Sigmoid colon (tissue), 7 donors: ENCODE measurements at places on chromosomes 3 and 15. TPM values are rescaled to one million over a fixed set of nuclear protein-coding genes. Genes with fewer than 3 reads are reported as not detected.

Gene FAM107A
- 32.7 TPM for total RNA-seq

Gene CDHR4
- total RNA-seq, result 0.27 TPM

Gene AGBL1
- total RNA-seq, result 0.16 TPM

Gene DOCK3
- total RNA-seq, result 4.4 TPM

DNA sequence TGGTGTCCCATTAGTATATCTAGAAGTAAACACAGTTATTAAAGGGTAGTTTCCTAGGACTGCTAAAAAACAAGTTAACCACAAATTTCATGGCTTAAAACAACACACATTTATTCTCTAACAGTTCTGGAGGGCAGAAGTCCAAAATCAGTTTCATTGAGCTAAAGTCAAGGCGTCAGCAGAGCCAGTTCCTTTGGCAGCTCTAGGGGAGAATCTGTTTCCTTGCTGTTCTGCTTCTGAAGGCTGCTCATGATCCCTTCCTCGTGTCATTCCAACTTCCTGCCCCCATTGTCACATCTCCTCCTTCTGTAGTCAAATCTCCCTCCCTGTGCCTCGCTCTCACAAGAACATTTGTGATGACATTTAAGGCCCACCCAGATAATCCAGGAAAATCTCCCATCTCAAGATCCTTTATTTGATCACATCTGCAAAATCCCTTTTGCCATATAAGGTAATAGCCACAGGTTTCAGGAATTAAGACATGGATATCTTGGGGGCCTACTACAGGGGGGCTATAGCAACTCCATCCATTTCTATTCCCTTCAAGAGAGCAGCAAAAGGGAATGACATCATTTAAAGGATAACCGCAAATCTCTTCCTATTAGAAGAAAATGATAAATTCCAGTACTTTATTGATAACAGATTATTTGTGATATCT, 50.1 kb downstream of the GPR176 start:
- no peaks in the 10 kb centered on the region for H3K36me3 ChIP-seq
- H3K4me1 ChIP-seq, result no peaks in the 10 kb centered on the region
- no peak for DNase-seq
- no peak overlapping the region for H3K27ac ChIP-seq
- H3K27me3 ChIP-seq, result no peaks in the 10 kb centered on the region
- no peak overlapping the region for H3K4me3 ChIP-seq

- no peaks in the 10 kb centered on the region for H3K27me3 ChIP-seq
- H3K4me1 ChIP-seq, result peaks cover 32% of the 10 kb centered on the region
- H3K27ac ChIP-seq, result peak within 1 kb of the TSS; percentile 86
- DNase-seq, result peak; percentile 86
Measured at GRCh38 chr3:49165771-49166751, at the start of gene CCDC71. Gene CCDC71 (minus strand): TSS chr3:49166331. CDS start chr3:49164208, 2,123 bp downstream.

DNA sequence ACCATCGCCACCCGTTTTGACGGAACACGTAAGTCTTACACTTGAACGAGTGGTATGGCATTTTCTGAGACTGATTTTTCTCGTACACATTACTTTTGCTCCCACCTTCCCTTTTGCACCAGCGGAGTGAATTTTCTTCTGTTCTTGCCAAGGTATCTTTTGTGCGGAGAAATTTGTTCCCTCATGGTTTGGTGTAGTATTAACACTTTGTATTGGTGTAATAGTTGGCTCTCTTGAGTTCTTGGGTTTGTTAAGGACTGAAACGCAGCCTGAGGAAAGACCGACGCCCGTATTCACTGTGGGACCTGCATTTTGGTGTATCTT, 420 bp downstream of the KCNH8 start:
- peak overlapping the region; percentile 72 for H3K4me3 ChIP-seq
- no peaks in the 10 kb centered on the region for H3K4me1 ChIP-seq
- H3K36me3 ChIP-seq, result no peaks in the 10 kb centered on the region
- no peak for DNase-seq
